Stimulated activated CD4-positive, alpha-beta T cell treated with anti-CD3 and anti-CD28 coated beads, Interleukin-1b, Interleukin-23, amount 100 ng/mL, for 4 hours (primary cell): ENCODE measurements at places on chromosomes 3 and 15.

DNA sequence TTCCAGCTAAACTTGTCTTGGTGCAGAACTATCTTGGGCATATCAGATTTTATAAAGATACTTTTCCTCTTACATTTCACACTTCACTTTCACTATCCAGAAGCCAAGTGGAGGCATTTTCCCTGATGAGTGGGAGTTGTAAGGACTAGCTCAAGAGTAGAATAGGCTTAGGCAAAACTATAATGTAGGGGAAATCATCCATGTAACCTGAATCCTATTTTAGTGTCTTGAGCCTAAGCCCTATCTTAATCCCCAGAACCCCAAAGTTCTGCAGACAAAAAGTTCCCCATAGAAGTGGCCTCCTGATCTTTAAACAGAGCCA is 42.2 kb upstream of the CD47 start:
- no peak for DNase-seq

GRCh38 chr3:160707187-160707794 is 30.3 kb downstream of the ARL14 start:
- peak; percentile 10 for DNase-seq

DNA sequence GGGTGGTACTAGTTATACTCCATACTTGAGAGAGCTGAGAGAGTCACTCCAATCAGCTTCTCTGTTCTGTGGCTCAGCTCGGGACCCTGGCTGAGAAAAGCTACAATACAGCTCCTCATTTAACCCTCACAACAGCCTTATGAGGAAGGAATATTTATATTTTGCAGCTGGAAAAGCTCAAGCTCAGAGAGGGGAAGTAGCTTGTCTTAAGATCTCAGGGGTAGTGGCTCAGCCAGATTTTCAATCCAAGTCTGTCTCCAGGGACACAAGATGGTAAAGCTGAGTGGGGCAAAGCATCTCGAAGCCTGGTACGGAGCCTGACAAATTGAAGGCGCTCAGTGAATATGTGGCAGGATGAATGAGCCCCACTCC is 14.8 kb downstream of the SCAMP2 start:
- DNase-seq: no peak

DNA sequence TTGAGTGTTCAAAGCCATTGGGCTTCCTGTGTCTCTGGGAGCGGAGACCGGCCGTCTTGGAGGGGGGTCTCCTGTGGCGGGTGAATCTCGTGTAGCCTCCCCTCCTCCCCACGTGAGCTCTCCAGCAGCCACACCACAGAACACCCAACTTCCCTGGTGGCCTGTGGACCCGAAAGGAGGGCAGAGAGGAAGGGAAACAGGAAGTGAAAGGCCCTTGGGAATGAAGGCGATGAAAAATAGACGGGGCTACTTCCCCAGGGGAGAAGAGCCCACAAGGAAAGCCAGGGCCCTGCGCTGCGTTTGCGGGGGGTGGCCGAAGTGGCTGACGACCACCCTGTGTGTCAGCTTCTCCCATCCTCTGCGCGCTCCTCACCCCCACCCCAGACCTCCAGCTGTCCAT is 5.4 kb downstream of the ANKRD63 start:
- no peak for DNase-seq

GRCh38 chr15:79595995-79596622 is 164.0 kb downstream of the MINAR1 start:
- DNase-seq: peak; percentile 2

DNA sequence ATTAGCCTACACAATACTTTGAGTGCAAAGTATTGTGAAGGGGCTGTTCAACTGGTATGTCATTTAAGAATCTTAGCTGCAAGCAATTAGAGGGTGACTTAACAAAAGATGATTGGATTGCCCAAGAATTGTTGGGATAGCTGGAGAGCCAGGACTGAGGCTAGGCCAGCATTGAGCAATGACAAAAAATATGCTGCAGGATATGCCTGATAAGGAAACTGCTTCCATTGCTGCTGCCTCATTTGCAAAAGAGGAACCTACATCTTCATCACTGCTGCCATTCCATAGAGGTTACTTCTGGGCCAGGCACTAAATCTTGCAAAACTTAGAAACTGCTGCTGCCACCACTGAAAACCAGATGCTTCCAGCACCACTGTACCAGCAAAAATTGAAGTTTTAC is 108.0 kb upstream of the TBC1D5 start:
- DNase-seq: no peak

- no peak for DNase-seq
Observed at GRCh38 chr15:99467338-99467720, 98.5 kb upstream of the MEF2A start.

GRCh38 chr3:159233734-159234133 is 431.9 kb downstream of the MFSD1 start:
- no peak for DNase-seq

GRCh38 chr3:112059497-112059896 is 25.0 kb downstream of the TMPRSS7 start:
- no peak for DNase-seq

- no peak for DNase-seq
Observed at GRCh38 chr3:113721636-113722035, 24.4 kb downstream of the NAA50 start.

DNA sequence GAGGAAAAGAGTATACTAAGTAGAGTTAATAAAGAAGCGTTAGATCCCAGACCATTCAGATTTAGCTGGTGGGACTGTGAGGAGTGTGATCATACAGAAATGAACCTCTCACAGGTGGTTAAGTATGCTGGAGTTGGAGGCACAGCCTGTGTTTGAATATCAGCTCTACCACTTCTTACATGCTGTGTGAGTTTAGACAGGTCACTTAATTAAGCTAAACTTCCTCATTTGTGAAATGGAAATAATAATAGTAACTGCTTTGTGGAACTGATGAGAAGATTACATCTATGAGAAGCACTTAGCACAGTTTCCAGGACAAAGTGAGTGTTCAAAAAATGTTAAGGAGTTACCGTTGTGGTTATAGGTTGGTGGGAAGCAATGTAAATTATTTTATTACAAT is 8.4 kb downstream of the ACP3 start:
- DNase-seq: no peak

DNA sequence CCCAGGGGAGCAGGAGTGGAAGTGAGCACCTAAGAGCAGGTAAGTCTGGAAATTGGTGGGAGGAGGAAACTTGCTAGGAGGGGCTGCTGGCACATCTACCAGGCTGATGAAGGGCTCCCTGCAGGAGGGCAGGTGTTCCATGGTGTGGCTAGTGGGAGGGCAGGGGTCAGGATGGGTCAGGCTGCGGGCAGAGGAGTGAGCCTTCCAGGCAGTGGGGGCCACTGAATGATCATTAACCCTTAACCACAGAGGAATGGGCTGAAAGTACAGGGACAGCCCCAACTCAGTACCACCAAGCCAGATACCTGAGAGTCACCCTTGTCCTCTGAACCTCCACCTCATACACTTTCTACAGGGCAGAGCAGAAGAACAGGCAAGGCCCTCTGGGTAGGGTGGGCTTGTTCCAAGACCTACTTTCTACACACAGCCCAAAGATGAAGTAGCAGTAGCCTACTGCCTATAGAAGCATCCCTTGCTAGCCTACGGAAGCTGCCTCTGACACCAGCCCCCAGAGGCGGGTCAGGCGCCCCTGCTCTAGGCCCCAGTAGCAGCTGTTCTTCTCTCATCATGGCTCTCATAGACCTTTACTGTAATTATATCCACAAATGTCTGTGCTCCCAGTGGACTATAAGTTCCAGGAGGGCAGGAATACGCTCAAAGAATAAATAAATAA is 4.6 kb downstream of the RAB6B start:
- DNase-seq: no peak

GRCh38 chr3:175005881-175006280 is 146.7 kb downstream of the NAALADL2 start:
- no peak for DNase-seq

DNA sequence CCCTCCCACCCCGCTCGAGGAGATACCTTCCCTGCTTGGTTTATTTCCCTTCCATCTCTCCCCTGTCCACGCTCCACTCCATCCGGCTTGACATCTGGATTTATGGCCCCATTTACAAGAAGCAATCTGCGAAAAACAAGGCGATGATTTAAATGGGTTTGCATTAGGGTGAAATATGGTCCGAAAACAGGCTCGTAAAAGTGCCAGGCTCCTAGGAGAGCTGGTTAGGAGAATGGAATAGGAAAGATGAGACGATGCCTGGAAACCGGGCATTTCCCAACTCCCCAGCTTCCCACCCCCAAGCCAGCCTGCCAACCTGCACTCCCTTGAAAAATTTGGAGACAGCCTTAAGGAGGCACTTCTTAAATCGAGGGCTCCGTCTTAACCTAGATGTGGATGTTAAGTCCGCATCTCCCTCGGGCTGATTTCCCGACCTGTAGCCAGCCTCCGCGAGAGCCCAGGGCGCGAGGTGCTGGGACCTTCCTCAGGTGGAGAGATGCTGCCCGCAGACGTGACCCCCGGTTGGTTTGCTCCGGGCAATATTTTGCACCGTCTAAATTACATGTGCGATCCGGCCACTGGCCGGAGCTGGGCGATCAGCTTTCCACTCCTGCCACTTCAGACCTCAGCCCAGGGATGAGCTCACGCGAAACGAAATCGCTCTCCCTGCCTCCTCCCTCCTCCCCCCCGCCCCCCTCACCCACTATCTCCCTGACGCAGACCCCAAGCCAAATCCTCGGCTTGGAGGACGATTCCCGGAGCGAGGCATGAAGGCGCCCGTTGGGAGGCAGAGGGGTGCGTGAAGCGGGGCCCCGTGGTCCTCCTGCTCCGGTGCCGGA is 1.3 kb downstream of the GRM7 start:
- no peak for DNase-seq

GRCh38 chr3:126998728-126999127 is 15.8 kb downstream of the PLXNA1 start:
- DNase-seq: no peak

- no peak for DNase-seq
Observed at GRCh38 chr3:51817375-51817774, 38.3 kb upstream of the IQCF6 start.

DNA sequence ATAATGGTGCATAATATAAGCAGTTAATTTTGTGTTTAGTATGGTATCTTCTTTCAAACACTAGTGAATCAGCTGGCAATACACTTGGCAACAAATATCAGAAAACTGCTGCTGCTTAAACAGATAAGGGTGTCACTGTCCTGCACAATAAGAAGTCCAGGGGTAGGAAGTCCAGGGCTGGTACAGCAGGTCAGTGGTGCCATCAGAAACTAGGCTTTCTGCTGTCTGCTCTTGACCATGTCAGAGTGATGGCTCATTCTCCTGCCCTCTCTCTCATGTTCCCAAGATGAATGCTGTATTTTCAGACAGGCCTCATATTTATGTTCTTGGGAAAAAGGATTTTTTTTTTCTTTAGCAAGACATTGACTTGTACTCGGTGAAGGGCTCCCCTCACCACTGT is 9.2 kb upstream of the GRK7 start:
- no peak for DNase-seq
